ENCODE measurements at places on chromosomes 3 and 15.

DNA sequence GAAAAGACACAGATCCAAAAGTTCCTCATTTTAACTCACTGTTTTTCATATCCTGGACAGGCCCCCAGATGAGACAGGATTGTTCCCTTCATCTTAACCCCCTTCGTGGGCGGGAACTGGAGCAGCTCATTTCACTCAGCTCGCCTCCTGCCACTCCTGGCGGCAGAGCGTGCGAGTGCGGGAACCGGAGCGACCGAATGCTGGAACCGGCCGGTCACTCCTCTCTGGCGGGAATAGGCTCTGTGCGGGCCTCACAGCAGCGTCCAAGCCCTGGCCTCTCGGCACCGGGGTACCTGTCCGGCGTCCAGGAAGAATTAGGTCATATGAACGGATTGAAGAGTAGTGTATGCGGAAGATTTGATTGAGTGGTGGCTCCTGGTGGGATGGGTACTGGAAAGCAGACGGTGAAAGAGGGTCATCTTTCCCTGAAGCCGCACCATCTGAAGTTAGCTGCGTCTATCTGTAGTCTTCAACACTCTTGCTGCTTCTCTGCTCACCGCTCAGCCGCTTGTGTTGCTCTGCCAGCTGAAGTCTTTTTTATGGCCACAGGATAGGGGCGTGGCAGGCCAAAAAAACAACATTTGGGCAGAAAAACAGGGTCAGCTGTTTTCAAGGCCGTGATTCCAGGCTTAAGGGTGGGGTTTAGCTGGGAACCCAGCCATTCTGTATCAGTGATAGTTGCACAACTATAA lies 42.3 kb upstream of the FXR1 start:
- DNase-seq: no peak

GRCh38 chr3:168512802-168513201 lies 417.1 kb upstream of the GOLIM4 start:
- no peak for DNase-seq

DNA sequence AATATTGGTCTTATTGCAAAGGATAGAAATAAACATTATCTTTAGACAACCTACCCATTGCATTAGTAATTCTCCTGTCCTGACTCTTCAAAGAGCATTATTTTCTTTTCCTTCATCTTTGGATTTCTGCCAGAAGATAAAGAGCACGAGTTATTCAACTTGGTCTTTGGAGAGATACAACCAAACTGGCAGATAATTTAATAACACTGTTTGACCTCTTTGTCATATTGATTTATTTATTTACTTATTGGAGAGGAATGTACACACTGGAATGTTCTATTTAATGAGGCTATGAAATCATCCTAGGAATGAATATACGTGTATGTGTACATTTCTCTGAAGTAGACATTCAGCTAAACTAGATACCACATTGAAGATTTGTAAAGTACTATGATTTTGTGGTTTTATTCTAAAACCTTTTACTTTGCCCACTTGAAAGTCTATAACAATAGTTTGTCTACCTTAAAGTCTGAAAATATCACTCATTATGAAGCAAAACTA lies 462.1 kb downstream of the C3orf38 start:
- DNase-seq: no peak

- no peak for DNase-seq
Observed at GRCh38 chr3:97970956-97971620, 1.1 kb downstream of the RIOX2 start.

GRCh38 chr3:30691944-30692343 lies 85.5 kb downstream of the TGFBR2 start:
- DNase-seq: no peak

DNA sequence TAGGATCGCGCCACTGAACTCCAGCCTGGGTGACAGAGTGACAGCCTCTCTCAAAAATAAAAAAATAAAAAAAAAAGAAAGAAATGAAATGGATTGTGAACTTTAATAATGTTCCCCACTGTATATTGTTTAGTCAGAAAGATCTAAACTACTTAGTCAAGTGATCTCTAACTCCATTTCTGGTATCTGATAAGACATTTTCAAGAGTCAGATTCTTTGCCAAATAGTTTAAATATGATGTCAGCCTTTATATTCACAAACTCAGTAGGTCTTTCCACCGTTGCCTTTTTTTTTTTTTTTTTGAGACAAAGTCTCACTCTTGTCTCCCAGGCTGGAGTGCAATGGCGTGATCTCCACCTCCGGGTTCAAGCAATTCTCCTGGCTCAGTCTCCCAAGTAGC lies 29.0 kb upstream of the OSBPL11 start:
- DNase-seq: no peak

- no peak for DNase-seq
Observed at GRCh38 chr15:88090481-88091011, 166.0 kb downstream of the NTRK3 start.
